Sciatic nerve (tissue), 2 donors: ENCODE measurements at places on chromosomes 12 and 14.
A peak's percentile ranks its signal among the peaks of the same experiment; 100 is the strongest.

DNA sequence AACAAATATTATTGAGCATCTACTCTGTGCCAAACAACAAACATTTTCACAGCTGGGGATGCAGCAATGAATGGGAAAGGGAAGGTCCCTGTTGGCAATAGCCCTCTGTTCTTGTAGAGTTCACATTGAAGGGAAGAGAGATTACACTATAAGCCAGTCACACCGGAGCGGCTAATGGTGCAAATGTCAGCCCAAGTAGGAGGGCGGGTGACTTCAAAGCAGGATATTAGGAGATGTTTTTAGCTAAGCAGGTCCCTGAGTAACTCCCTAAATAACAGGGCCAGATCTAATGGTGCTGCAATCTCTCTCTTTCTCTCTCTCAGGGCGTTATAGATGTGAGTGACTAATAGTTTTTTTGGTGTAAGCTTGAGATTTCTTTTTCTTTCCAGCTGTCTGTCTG lies 30.7 kb downstream of the FLVCR2 start:
- DNase-seq: no peak

- DNase-seq: no peak
Measured at GRCh38 chr14:92341791-92342190, 18.8 kb downstream of the SLC24A4 start.

DNA sequence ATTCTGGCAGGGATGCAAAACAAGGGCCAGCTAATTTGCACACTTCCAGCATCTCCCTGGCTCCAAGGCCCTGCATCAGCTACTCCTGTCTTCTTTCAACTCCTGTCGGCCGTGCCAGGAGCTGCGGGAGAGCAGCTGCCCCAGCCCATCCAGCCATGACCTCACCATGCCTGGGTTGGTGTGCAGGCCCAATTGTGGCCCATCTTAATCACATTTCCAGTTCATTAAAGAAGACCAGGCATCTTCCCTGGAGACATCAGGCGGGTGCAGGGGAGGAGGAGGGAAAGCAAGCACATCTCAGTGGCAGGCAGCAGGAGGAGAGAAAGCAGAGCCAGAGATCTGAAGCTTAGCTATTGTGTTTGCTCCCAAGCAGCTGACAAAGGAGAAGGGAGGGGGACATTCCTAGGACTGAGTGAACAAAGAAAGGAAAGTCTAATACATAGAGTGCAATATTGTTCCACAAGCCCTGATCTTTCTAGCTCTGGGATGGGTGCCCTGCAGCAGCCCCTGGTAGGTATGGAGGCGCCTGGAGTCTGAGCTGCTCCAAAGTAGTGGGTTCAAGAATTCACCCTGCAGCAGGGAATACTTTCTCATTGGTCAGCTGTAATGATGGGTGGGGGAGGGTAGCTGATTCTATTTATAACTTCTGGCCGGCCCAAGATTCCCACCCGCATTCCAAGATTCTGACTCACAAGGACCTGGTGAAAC lies 40.1 kb downstream of the VWF start:
- peak; percentile 58 for DNase-seq

- DNase-seq: no peak
Measured at GRCh38 chr14:64806202-64806861, 73.4 kb downstream of the SPTB start.

DNA sequence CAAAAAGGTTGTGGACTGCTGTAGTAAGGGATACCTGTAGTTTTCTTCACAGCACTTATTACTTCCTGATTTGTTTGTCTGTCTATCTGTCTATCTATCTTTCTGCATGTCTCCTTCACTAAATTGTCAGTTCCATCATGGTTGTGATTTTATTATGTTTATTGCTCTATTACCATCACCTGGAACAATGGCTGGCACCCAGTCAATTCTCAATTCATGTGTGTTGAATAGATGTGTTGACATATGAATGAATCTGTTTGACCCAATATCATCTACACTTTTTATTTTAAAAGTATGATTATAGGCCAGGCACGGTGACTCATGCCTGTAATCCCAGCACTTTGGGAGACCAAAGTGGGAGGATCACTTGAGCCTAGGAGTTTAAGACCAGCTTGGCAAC lies 224.4 kb downstream of the NUBPL start:
- no peak for DNase-seq

- no peak for DNase-seq
Measured at GRCh38 chr12:69102856-69103255, 136.5 kb upstream of the CPSF6 start.

DNA sequence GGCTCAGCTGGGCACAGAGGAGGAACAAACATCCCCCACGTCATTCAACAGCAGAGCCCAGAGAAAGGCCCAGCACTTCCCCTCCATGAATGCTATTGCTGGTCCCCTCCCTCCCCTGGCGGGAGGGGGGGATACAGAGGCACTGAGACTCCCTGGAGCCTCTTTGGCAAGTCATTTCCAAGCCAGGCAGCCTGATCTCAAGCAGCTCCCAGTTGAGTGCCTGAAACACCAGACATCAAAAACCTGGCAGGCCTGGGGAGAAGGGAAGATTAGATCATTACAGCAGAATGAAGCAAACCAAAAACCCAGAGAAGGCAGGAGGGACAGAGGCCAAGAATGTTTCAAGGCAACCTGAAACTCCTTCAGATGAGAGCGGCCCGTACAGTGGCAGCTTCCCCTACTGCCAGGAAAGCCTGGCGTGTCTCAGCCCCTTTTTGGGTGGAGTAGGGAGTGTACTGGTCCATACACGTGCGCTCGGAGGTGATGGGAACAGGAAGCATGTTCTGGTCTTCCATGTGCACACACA lies 92.1 kb downstream of the LRRC74A start:
- DNase-seq: peak; percentile 78

DNA sequence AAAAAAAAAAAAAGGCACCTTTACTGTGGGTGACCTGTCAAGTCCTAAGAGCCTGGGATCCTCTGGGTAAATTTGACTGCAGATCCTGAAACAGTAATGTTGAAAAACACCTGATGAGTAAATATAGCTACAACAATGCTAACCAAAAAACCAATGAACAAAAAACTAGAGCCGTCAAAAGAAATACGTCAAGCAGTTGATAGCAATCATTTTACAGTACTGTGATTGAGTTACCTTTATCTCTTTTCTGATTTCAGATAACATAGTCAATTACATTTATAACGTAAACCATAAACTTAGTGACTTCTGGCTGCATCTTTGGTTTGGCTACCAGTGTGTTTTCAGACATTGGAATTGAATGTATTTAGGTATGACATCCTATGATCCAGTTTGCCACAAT lies 6.1 kb upstream of the TMED2 start:
- DNase-seq: no peak

GRCh38 chr14:104295681-104296387 lies 157.4 kb downstream of the KIF26A start:
- DNase-seq: peak; percentile 44

DNA sequence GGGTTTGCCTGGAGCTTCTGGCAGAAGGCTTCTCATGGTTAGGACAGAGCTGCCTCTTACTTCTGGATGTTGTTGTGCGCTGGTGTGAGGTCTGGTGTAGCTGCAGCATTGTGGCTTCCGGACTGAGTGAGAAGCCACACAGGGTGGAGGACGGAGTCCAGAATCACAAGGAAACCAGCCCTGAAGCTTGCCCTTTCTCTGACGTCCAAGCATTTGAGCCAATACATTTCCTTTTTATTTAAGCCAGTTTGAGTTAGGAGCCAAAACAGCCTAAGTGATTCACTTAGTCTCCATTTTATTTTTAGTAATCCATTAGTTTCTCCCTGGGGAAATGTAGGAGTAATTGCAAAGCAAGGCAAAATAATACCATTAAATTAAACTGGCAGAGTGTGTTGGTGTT lies 402.4 kb upstream of the RGS6 start:
- DNase-seq: peak; percentile 66

- DNase-seq: no peak
Measured at GRCh38 chr12:75635606-75636444, 124.4 kb upstream of the KRR1 start.

GRCh38 chr12:115849262-115849943 lies 428.1 kb downstream of the MED13L start:
- DNase-seq: no peak

- DNase-seq: peak; percentile 88
Measured at GRCh38 chr14:95483309-95484165, 32.9 kb downstream of the SYNE3 start.

DNA sequence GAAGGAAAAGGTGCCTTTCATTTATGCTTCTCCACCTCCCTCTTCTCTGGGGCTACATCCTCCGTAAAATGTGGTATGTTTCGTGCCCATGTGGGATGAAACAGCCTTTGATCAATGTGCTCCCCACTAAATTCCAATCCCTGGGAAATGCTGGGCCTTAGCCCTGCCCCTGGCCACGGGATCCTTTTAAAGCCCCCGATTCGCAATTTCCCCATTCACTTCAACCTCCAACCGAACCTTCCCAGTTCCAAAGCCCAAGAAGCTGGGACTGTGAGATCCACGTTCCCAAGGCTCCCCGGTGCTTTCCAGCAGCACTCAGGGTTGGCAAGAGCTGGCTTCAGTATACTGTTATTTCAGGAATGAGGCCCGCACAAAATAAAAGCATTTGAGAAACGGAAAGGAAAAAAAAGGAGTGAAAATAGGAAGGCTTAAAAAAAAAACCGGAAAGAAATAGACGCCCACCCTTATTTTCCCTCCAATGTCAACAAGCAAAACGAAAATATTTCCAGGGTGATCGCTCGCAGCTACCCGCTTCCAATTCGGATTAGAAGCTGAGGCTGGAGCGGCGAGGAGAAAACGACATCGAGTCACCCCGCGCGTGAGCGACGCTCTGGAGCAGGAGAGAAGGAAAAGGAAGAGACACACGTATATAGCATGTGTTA lies 1.3 kb upstream of the FOXG1 start:
- no peak for DNase-seq

DNA sequence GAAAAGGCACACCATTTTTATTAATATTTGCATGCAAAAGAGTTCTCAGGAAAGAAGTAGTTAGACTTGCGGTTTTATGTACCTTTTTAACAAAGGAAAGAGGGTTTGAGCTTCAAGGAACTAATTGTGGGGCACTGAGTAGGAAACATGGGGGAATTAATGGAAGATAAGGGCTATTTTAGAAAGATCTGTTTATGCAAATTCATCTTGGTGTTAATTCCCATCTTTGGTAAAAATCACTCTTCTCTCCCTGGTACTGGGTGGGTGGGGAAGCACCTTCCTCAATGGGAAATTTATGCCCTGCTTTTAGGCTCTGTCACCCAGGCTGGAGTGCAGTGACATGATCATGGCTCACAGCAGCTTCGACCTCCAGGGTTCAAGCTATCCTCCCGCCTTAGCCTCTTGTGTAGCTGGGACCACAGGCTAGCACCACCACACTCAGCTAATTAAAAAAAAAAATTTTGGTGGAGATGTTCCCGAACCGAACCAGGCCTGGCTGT lies 30.1 kb upstream of the RESF1 start:
- DNase-seq: no peak

GRCh38 chr12:52010152-52010622 lies 3.4 kb downstream of the TAMALIN start:
- DNase-seq: peak; percentile 91

DNA sequence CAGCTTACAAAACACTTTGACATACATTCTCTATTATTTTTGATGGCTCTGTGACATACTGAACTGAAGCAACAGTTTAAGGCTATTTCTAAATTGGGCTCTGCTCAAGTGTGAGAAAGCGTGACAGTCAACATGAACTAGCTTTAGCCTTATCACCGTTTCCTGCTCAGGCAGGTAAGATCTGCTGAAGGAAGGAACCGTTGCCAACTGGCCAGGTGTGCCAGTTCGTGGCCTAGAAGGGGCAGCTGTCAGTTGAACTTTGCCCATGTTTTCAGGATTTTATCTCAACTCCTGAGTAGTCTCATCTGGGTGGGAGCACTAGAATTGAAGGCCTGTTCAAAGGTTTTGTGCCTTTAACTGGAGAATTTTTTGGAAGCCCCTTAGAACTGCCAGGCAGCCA lies 79.5 kb downstream of the ETV6 start:
- no peak for DNase-seq

DNA sequence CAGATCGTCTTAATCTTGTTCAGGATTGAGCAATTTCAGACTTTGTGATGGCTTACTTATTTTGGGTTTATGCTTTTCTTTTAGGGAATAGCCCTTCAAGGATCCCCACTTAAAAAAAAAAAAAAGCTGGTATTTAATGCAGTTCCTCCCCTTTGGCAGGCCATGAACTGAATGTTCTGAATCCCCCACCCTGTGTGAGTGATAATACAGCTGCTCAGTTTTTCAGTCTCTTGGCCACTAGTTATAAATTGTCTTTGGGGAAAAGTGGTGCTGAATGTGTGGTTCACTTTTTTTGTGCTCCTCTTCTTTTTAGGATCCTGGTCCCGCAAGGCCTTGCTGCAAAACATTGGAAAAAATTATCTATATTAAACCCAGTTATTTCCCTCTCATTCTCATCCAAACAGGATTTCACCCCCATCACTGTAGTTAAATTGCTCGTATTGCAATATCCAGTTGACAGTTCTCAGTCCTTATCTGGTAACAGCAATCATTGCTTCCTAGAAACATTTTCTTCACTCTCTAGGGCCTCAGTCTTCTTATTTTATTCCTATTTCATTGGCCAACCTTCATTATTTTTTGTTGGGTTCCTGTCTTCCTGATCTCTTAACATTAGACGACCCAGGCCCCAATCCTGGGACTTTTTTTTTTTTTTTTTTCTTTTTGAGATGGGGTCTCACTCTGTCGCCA lies 73.1 kb upstream of the PAWR start:
- DNase-seq: no peak

DNA sequence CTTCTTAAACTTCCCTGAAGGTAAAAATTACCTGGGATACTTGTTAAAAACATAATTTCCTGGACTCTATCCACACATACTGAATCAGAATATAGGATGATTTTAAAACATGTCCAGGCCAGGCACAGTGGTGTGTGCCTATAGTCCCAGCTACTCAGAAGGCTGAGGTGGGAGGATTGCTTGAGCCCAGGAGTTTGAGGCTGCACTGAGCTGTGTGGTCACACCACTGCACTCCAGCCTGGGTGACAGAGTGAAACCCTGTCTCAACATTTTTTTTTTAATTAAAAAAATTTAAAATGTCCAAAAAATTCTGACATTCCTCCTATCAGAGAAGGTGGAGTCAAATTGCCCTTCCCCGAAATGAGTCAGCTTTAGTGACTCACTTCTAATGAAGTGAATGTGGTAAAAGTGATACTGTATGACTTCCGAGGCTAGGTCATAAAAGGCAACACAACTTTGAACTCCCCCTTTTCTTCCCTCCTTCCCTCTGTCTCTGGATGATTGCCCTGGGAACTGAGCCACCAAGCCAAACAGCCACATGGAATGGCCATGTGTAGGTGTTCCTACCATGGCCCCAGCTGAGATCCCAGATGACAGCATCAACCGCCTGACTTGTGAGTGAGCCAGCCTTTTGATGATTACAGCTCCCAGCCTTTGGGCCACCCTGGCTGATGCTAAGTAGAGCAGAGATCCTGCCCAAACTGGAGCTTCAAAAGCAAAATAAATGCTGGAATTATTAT lies 36.3 kb downstream of the LIMA1 start:
- peak; percentile 87 for DNase-seq

- DNase-seq: no peak
Measured at GRCh38 chr12:6096527-6096926, 27.9 kb downstream of the VWF start.

- no peak for DNase-seq
Measured at GRCh38 chr14:54889919-54890318, 12.7 kb downstream of the GCH1 start.

- DNase-seq: no peak
Measured at GRCh38 chr14:55354500-55354899, 57.1 kb downstream of the ATG14 start.
